ENCODE measurements at places on chromosomes 1 and 21.

DNA sequence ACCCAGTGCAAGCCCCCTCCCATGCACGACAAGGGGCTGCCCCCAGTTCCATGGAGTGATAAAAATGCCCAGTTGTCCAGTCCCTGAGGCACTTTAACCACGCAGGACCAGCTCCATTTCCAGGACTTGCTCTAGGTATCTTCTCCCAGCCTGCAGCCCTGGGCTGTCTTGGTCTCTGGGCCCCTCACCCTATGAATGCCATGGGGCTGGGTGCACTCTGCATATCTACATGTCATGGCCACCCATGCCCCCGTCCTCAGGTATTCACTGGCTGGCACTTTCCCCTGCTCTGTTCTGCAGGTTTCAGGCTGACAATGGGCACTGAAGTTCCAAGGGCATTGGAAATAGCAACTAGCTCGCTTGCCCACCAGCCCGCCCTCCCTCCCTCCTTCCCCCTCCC is 19.6 kb upstream of the C1orf174 start:
- DNase-seq: no peak

DNA sequence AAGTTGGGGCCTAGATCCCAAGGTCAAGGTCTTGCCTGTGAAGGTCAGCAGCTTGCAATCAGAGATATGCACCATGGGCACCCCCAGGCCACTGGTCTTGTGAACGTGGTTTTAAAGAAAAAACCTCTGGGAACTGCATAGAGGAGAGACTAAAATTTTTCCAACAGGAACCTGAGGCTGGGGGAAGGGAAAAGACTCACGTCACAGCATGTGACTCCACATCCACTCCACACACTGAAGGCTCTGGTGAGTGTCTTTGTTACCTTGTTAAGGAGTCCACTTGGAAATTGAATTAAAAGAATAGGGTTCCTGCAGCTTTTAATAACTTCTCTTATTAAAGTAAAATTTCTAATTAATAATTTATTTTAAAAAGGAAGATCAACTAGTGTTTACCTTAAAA is 224.9 kb downstream of the DAB1 start:
- no peak for DNase-seq

DNA sequence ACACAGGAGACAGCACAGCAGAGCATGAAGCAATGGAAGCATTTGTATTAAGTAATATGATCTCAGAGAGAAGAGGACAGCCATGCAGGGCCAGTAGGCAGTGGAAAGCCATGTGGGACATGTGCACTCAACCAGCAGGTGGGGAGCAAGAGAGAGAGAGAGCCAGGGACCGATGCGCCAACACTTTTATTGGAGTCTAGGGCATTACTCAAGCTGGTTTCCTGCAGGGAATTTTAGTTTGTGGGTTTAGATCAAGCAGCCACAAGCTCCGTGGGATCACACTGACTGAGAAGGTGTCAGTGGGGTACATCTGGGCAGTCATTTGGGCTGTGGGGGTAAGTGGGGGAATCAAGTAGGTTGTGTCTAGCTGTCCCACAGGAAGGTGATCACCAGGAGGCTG is 137.1 kb downstream of the PCBP3 start:
- no peak for DNase-seq

DNA sequence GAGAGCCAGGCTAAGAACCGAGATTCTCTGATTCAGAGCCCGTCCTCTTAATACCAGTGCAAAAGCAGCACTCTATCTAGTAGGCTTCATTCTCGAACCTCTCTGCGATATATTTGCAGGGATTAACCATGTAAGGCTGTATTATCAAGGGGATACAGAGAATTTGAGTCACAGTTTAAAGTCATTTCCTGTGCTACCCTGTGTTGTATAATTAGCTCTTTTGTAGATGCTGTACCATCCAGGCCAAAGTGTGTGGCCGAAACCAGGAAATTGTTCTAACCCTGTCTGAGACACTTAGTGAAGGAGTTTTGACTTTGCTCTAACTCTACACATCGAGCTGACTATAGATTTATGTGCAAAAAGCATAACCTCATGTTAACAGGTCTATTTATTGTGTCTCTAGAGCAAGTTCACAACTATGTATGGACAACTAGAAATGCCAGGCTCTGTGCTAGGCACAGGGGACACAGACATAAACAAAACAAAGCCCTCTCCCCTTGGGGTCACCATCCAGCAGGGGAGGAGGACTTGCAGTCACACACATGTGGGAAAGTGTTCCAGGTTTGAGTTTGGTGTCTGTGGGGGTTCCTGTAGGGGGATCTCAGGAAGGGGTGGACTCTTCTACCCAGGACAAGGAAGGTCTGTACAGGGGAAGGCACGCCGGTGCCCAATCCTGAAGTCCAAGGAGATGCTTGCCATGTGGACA is 182.2 kb downstream of the DHRS3 start:
- peak; percentile 40 for DNase-seq

- DNase-seq: no peak
Observed at GRCh38 chr1:7868070-7868780, 15.4 kb upstream of the UTS2 start.

- no peak for DNase-seq
Observed at GRCh38 chr1:235864469-235864868, 2.2 kb downstream of the LYST start.

GRCh38 chr1:197367627-197368026 is 99.6 kb downstream of the CRB1 start:
- no peak for DNase-seq

- no peak for DNase-seq
Observed at GRCh38 chr21:36254106-36254941, 65.7 kb upstream of the MORC3 start.

DNA sequence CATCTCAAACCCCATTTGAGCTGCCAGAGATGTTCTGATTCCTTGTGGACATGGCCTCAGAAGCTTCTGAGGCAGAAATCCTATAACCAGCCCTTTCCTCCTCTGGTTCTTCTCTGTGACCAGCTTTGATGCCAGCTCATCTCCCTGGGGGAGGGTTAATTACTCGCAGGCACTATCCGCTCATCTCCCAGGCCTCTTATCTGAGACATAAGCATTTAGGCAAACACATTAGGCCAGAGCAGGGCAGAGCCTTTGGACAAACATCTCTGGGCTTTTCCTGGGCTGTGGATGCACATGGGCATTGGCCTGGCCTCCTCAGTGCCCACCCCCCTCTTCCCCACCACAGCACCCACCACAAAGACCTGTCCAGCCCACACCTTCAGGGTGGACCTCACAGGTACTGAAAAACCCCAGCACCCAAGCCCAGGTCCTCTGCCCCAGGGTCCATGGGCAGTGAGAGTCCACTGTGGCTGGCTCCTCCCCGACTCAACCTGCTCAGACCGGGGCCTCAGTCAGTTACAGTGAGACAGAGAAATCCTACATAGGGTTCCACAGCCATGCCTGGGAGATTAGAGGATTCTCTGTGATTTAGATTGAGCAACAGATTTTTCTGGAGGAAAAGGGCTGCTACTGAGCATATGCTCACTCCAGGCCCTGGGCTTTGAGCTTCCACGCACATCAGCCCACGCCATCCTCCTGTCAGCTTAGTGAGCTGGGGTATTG is 26.9 kb downstream of the IGSF21 start:
- no peak for DNase-seq

- no peak for DNase-seq
Observed at GRCh38 chr1:27099135-27099586, 55.8 kb downstream of the SLC9A1 start.

DNA sequence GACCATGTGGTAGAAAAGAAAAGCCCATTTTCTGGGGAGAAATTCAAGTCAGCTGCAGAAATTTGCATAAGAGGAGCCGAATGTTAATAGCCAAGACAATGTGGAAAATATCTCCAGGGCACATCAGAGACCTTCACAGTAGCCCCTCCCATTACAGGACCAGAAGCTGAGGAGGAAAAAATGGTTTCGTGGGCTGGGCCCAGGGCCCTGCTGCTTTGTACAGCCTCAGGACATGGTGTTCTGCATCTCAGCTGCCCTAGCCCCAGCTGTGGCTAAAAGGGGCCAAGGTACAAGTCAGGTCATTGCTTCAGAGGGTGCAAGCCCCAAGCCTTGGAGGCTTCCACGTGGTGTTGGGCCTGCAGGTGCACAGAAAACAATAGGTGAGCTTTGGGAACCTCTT is 108.3 kb downstream of the DMRTB1 start:
- DNase-seq: peak; percentile 4

- DNase-seq: no peak
Observed at GRCh38 chr1:162029157-162029556, 5.5 kb upstream of the OLFML2B start.

- no peak for DNase-seq
Observed at GRCh38 chr1:168096296-168097165, 40.2 kb downstream of the GPR161 start.

GRCh38 chr1:52574594-52574993 is 21.7 kb upstream of the TUT4 start:
- no peak for DNase-seq

DNA sequence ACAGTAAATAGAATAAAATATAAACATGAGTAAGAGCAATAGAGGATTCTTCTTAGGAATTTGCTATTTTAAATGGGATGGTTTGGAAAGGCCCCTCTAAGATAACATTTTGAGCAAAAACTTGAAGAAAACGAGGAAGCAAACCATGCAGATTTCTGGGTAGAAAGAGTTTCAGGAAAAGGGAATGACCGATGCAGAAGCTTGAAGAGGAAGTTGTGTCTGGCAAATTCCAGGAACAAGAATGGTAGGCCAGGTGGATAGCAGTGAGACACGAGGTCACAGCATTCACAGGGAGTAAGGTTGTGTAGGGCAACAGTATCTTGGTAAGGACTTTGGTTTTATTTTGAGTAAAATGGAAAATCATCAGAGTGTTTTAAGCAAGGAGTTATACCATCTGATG is 108.9 kb downstream of the PEX14 start:
- DNase-seq: no peak

DNA sequence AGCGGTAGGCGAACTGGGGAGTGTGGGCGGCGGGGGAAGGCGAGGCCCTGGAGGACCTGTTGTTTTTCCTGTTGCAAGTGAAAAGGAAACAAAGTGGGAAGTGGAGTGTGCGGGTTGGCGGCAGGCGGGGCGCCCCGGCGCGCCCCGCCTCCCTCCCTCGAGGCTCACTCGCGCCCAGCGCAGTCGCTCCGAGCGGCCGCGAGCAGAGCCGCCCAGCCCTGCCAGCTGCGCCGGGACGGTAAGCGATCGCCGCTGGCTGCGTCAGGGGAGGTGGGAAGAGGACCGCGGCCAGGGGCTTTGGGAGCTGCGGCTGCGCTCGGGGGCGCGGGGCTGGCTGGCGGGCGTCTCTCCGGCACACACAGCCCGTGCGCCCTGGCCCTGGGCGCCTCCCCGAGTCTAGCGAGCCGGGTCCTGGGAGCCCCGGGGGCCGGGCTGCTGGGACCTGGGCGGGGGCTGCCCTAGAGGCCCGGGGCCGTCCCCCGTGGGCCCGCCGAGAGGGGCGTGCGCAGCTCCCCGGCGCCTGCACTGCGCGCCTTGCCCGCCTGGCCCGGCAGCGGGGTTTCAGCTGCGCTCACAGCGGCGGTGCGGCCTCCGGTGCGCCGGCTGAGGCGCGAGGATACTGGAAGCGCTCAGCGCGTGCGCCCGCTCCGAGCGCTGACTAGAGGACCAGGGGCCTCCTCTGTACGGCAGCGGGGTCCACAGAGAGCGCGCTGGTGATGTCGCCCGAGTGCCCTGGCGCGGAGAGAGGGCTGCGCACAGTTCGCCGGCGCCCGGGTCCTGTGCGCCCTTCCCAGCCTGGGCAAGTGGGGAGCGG is at the start of gene PIK3CD:
PIK3CD (plus strand) TSS at position 167 of the 814 bp plus-strand sequence. CDS start 58,725 bp downstream, outside the sequence.
- peak; percentile 38 for DNase-seq

GRCh38 chr1:21539933-21540332 is 30.7 kb downstream of the ALPL start:
- no peak for DNase-seq

GRCh38 chr1:69121723-69122122 is 446.0 kb upstream of the LRRC7 start:
- DNase-seq: no peak

GRCh38 chr1:6165027-6165426 is 15.1 kb downstream of the CHD5 start:
- DNase-seq: no peak

- DNase-seq: no peak
Observed at GRCh38 chr1:39623053-39623452, 16.4 kb downstream of the HEYL start.

DNA sequence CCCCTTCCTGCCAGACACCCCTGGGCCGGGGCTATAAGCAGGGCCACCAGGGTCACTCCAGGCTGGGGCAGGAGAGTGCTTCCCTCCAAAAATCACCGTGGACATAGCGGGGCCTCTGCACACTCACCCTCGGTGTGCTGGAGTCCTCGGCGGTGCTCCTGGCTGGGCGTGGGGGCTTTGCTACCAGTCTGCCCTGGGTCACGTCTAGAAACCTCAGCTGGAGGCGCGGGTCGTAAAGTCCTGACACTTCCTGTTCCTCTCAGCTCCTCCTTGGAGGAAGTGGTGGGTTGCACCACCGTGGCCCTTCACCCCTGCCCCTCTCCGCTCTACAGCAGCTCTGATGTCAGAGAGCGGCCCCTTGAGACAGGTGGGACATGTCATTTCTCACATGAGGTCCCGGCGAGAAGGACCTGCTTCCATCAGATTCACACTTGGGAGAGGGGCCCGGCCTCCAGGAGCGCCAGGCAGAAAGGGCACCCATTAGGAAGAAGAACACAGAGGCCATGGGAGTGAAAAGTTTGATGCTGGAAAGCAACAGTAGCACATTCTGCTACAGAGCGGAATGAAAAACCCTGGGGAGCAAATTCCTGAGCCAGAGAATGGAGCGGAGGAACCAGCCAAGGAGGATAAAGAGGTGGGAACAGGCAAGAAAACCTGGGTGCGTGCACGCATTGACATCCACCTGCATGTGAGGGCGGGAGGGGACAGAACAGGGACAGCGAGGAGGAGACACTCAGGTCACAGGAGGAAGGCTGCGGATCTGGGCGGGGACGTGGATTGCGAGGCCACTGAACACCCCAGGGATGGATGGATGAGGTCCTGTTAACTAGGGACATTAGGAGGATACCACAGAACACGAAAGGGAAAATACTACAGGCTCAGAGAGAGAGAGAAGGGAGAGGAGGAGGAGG is at the start of gene ITGB2:
ITGB2 (minus strand) TSS at position 206 of the 911 bp plus-strand sequence. CDS start 10,117 bp downstream, outside the sequence.
- peak; percentile 71 for DNase-seq

DNA sequence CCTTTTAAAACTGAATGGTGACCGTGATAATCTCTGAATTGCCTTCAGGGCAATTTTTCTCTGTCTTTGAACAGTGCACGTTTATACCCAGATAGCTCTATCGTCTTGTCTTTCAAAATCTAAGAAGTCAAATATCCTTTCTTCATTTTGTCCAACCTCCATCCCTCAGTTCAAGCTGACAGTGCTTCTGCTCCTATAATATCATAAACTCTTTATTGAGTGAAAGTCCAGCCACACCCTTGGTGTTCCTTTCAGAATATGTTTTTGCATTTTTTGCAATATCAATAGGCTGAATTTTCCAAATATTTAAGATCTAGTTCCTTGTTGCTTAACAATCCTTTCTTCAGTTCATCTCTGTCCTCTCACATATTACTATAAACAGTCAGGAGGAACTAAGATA is 35.1 kb upstream of the FRRS1 start:
- DNase-seq: no peak

GRCh38 chr1:31541194-31541593 is 35.1 kb upstream of the TINAGL1 start:
- no peak for DNase-seq

GRCh38 chr1:234572966-234573365 is 37.0 kb downstream of the IRF2BP2 start:
- no peak for DNase-seq

Measured in CD4-positive, alpha-beta T cell treated with Interleukin-4 for 1 hour (primary cell).